ENCODE measurements at places on chromosomes 4 and X.

DNA sequence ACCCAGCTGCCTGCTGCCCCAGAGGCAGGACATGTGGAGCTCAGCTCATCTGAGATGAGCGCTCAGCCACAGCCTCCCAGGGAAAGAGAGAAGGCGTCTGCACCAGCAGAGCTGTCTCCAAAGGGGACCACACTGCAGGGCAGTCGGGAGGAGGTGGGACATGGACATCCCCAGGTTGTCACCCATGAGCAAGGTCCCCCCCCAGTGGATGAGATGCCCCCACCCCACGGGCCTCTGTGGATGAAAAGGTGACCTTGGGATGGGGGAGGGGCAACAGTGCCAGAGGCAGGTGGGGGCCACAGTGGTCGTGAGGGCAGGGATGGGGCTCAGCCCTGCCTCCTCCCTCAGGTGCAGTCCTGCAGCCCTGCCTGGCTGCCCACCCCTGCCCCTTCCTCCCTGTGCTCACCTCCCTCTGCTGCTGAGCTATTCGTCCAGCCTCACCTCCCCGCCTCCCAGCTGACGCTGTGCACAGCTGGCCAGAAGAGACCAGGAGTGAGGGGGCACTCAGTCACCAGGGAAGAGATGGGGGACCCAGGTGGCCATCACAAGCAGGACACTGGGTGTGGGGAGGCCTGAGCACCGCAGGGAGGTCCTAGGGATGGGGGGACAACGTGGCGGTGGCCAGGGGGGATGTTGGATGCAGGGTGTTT lies 9.3 kb downstream of the NKX1-1 start:
- no peak for DNase-seq

DNA sequence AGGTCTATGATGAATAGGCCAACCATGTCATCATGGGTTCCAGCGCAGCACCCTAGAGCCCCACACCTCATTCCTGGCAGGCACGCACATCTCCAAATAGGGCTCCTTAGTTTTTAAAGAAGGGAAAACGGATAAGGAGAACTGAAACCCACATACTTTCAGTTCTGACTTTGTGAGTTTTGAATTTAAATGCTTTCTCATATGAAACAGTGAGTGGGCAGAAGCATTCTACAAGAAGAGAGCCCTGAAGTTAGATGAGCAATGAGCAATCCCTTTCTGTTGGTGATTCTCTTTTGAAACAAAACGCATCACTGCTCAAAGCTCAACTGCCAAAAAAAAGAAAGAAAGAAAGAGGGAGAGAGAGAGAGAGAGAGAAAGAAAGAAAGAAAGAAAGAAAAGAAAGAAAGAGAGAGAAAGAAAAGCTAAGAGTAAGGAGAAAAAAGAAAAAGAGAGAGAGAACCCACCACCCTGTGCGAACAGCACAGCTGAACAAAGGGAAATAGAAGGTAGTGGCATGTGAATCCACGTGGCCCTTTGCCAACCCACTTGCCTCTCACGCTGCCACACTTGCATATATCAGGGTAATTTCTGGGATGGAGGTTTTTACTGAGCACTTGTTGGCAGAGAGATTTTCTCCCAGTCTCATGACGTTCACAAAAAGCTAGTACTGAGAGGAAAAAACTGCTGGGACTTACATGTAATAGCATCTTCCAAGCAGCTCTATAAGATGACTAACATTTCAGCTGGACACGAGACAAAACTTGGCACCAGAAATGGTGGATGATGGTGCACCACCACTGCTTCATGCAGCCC lies 31.0 kb downstream of the TMSB4X start:
- no peak for DNase-seq

DNA sequence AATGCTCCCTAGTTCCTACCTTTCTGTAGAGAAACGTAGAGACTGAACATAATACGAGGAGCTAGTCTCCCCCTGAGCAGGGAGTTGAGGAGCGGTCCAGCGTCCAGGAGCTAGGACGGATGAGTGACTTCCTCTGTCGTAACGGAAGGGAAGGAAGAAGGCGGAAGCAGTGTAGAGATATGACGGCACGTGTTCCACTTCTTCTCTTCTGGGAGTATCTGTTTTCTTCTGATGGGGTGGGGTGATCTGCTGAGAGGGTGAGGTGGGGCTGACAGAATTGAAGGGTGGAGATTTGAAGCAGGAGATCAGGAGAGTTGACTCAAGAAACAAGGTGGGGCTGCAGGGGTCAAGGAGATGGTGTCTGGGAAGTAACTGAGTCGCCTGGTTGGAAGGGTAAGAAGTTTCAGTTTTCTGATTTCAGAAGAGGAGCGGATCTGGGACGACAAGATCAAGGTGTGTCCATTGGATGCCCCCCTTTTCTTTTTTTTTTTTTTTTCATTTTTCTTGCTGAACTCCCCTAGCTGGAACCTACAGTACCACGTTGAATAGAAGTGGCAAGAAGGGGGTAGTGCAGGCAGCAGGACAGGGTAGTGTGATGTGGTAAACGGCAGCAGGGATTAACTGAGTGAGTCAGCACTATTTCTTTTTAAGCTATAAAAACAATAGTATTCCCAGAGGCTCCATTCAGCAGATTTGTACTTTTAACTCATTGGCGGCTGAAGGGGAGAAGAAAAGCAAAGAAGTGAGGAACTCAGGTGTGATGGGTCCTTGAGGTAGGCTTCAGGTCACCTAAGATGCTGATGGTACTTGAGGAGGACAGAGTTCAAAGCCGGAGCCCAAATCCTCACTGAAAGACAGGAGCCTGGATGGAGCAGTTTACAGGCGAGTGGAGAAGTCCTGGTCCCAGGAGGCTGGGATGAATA lies 50.8 kb upstream of the SETD7 start:
- no peak for DNase-seq

GRCh38 chrX:10922159-10922558 lies 189.0 kb upstream of the HCCS start:
- DNase-seq = no peak

DNA sequence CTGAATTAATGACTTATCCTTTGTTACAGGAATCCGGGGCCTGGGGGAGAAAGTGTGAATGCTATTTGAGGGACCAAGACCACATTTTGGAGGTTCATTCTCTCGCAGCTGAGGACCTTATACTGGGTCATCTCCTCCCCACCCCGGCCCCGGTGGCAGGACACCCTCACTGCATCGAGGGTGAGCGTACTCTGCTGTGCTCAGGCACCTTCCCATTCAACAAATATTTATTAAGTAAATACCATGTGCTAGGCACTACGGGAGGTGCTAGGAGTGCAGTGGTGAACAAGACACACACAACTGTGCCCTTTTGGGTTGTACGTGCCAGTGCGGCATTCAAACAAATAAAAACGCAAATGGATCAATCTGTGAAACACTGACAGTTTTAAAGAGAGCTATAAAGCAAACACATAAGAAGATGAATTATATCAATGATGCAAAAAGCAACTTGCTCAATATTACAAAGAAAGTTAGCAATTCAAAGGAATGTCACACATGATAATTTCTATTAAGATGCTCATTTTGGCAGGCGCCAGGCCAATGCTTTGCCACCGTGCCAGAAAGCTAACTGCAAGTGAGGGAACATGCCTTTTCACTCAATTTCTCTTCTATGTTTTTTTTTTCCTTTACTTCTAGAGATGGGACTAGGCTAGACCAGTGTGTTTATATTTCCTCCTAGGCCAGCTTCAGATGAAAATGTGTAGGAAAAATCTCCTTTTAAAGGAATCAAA lies 24.6 kb downstream of the ADGRG2 start:
- no peak for DNase-seq

DNA sequence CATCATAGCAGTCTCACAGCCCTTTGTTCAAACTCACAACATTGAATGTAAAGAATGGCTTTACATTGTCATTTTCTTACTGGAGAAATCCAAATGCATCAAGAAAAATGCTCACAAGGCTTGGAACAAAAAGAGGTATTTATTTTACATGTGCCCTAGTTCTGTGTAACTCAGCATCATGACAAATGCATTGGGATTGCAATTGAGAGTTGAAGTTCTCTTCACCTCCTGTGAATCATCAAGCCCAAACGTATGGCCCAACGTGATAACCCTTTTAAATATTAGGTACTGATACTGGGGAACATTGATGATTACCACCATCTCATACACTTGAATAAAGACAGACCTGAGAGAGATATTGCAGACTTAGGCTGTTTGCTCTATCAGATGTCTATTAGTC lies 61.6 kb downstream of the GASK1B start:
- no peak for DNase-seq

DNA sequence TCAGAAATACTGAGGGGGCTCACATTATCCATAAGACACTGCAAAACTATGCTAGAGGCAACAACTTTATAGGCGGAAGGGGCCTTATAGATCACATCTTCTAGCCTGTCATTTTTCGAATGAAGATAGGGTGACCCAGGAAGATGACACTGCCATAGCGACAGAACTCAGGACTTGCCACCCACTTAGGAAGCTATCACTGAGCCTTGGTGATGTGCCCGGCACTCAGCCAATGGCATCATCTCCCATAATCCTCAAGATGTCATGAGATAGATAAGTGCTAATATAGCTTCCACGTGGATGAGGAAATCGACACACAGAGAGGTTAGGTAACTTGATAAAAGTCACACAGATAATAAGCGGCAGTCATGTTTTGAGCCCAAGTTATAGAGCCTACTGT lies 346.6 kb downstream of the DHX15 start:
- DNase-seq = no peak

- no peak for DNase-seq
Measured at GRCh38 chr4:181855307-181855706, 387.9 kb upstream of the TENM3 start.

DNA sequence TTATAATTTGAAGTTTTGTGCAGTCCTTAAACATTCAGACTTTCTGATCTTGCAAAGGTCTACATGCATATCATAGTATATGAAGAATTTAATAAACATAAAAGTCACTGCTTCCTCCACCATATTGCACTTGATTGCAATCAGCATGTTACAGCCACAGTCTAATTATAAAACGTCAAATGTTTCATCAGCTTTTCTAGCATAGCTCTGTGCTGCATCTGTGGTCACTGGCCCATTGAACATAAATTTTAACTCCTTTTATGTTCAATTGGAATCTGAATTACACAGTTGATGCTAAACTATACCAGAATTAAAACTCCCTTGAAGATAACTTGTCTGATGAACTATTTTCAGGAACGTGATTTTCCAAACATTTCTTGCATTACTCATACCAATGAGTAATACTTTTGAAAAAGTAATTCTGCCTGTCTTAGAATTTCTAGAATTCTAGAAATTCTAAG lies 329.1 kb downstream of the GALNTL6 start:
- no peak for DNase-seq

DNA sequence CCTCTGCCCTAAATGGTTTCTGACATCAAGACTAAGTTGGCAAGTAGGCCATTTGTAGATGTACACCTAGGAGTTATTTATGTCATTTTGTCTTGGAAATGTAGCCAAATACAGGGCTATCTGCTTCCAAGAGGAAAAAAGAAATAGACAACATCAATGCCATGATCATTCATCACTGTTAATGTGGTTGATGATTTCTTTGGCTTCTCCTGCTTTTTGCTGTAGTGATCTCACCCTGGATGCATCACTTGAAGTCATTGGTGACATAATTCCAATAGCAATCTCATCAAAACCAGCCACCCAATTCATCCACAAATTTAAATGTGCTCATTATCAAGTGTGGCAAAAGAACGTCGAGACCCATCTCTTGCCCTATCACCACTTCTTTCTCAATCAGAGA lies 222.6 kb upstream of the PPARGC1A start:
- no peak for DNase-seq

DNA sequence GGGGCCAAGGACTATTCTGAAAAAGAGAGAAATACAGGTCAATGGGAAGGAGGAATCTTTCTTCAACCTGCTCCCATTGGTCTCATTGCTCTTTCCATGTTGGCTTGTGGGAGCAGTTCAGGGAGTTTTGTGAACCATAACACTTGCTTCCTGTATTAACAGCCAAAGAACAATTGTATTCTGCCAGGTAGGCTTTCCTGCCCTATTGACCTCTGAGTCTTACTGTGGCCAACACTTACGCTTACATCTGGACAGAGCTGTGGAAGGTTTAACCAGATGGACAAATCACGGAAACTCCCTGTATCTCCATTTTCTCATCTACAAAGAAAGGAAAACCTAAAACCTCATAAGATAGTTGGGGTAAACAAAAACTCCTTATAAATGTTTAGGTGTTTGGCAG lies 30.7 kb downstream of the MID1IP1 start:
- DNase-seq = no peak

- no peak for DNase-seq
Measured at GRCh38 chr4:54568184-54568583, 89.6 kb upstream of the KIT start.

DNA sequence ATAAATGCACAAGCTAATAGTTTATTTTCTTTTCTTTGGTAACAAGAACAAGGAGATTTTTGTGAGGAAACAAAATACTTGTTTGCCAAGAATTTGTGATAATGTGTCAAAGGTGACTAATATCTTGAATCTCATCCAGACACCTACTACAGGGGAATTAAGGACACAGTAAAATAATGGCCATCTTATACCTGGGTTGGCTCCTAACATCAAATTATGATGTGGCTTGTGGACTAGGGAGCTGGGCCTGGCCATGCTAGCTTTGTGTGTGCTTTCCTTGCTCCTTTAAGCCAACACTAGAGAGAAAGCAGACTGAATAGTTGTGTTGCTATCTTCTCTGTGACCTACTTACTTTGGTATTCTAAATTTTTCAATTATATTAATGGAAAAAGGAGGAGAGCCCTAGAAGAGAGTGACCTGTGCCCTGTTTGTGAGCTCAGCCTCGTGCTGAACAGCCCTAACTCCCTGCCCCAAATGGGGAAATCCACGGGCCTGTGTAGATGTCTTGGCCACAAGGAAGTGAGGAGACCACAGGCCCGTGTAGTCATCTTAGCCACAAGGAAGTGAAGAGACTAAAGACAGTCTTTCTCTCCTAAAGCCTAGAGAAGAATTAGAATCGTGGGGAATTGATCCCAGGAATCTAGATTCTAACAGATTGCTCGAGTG lies 23.3 kb downstream of the ARHGAP24 start:
- no peak for DNase-seq

DNA sequence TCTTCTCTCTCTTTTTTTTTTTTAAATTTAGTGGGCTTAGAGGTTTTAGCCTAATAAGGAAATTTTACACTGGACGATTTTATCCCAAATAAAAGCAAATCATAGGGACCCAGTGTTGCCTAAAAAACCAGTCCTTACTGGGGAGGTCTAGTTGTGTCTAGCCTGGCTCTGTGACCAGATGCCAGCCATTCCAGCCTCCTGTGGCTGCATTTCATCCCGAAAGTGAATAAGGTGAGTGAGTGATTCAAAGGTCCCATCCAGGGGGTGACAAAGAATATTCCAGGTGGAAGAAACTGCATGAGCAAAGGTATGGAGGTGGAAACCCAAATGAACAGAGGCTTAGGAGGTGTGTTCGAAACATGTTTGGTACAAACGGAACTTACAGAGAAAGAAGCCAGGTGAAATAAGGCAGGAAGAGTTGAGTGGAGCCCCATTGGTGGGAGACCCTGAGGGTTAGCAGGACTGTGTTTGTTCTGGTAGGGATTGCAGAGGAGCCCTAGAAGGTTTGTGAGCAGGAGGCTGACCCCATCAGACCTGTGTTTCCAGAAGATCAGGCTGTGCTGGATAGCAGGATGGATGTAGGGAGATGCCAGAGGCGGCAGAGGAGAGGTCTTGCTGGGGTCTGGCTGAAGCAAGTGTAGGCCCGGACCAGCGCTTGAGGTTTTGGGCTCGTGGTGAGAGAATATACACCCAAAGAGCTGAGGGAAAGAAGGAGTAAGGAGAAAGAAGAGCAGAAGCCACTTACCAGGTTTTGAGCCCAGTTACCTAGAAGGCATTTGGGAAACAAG lies 31.6 kb downstream of the PTTG2 start:
- DNase-seq = no peak

Measured in NCI-H1930 (cell line).